ENCODE measurements at places on chromosomes 12 and 14.

DNA sequence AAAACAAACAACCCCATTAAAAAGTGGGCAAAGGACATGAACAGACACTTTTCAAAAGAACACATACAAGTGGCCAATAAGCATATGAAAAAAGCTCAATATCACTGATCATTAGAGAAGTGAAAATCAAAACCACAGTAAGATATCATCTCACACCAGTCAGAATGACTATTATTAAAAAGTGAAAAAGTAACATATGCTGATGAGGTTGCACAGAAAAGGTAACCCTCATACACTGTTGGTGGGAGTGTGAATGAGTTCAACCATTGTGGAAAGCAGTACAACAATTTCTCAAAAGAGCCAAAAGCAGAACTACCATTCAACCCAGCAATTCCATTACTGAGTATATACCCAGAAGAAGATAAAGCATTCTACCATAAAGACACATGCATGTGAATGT lies 18.2 kb downstream of the PDE6H start:
- no peak for DNase-seq

- peak; percentile 54 for DNase-seq
Observed at GRCh38 chr14:74882103-74882920, 596 bp downstream of the DLST start.

DNA sequence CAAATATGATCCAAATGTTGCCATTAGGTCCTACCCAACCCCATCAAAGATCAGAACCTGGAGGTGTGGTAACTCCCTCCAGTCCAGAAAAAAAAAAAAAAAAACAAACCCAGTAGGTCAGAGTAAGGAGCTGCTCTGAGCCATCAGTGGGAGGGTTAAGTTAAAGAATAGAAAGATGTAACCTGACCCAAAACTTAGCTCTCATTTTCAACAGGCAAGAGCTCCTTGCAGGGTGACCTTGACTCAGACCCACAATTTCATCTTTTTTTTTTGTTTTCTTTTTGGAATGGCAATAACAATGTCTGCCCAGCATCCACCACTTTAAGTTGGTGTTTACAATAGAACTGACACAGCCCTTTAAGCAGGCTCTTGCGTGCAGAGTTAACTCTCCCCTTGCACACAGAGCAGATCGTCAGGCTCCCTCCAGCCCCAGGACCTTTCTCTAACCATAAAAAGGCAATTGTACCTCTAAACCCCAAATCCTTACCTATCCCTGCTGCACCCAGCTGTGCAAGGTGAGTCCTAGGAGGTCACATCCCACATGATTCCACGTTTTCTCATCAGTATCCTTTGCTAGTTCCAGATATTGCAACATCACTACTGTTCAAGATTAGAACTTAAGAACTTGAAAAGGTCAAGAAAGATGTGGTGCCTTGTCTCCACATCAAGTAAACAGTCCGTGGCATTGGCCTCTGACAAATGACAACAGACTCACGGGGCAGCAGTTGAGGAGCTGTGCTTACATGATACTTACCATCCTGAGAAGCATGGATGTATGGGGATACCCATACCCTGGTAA lies 178.6 kb upstream of the EEA1 start:
- DNase-seq = peak; percentile 48

DNA sequence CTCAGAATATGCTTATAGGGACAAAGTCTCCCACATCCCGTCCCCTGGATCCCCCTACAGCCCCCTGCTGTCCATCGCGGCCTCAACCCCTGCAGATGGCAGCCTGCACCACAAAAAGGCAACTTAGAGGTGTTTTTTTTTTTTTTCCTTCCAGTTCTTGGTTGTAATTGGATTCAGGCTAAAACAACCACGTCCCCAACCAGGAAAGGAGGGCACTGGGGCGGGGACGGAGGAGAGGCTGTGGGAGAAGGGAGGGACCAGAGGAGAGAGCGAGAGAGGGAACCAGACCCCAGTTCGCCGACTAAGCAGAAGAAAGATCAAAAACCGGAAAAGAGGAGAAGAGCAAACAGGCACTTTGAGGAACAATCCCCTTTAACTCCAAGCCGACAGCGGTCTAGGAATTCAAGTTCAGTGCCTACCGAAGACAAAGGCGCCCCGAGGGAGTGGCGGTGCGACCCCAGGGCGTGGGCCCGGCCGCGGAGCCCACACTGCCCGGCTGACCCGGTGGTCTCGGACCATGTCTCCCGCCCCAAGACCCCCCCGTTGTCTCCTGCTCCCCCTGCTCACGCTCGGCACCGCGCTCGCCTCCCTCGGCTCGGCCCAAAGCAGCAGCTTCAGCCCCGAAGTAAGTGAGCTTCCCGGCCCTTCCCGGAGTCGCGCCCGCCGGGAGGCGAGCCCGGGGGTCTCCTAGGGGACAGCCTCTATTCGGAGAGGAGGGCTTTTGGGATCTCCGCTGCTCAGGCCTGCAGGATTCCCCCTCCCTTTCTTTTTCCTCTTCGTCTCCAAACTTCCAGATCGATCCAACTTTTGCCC lies at the start of gene MMP14:
Gene MMP14 (plus strand): TSS at position 285 of the 813 bp plus-strand sequence. CDS start 233 bp downstream, at position 518.
- peak; percentile 88 for DNase-seq

GRCh38 chr14:65986041-65986440 lies 500.1 kb upstream of the CCDC196 start:
- no peak for DNase-seq

- no peak for DNase-seq
Observed at GRCh38 chr14:92930737-92931602, 8.0 kb downstream of the CHGA start.

GRCh38 chr14:58150243-58150805 lies 1.7 kb downstream of the ARMH4 start:
- DNase-seq = no peak

DNA sequence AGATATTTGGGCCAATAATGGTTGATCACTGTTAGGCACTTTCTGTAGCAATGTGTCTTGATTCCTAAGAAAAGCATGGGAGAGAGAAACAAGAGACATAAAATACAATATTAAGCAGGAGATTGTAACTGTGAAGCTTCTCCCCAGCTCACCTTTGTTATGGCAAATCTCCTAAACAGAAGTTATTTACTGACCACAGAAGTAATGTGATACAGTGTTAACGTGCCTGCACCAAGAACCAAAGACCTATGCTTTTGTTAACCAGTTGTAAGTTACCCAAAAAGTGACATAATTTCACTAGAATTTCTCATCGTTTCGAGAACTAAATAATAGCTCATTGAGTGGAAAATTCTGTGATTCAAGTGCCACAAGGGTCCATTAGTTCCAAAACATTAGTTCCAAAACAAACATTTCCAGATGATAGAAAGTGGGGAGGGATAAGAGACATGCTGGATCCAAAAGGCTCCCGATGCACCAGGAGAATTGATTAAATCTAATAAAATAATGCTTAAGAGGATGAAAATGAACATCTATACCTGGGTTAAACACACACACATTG lies 14.3 kb downstream of the RERG start:
- no peak for DNase-seq

GRCh38 chr12:56299853-56300643 lies at the start of gene CS:
CS (minus strand) TSS chr12:56300330; CDS start chr12:56300201, 129 bp downstream.
- peak; percentile 98 for DNase-seq

DNA sequence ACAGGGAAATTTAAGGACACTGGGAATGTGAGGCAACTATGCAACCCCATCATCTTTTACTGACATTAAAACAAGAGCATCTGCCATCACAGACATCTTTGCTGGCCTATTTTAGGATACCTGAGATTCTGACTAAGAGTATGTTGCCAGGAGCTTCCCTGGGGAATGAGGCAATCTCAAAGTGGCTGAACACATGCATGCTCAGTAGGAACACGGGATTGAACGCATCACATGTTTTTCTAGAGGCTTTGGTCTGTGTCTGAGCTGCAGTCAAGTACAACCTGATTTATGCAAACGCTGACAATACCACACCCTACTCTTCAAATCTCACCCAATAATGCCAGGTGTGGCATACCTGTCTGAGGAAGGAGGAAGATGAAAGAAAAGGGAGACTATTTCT lies 416.5 kb downstream of the NELL2 start:
- DNase-seq = no peak

DNA sequence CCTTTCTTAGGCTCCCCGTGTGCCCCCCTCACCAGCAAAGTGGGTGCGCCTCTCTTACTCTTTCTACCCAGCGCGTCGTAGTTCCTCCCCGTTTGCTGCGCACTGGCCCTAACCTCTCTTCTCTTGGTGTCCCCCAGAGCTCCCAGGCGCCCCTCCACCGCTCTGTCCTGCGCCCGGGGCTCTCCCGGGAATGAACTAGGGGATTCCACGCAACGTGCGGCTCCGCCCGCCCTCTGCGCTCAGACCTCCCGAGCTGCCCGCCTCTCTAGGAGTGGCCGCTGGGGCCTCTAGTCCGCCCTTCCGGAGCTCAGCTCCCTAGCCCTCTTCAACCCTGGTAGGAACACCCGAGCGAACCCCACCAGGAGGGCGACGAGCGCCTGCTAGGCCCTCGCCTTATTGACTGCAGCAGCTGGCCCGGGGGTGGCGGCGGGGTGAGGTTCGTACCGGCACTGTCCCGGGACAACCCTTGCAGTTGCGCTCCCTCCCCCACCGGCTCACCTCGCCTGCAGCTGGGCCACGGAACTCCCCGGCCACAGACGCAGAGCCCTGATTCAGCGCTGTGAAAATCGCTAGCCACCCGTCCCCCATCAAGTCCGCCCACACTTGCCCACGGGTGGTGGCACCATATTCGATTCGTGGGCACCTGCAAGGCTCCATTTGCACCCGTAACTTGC lies 1.3 kb downstream of the TMEM233 start:
- DNase-seq = no peak

DNA sequence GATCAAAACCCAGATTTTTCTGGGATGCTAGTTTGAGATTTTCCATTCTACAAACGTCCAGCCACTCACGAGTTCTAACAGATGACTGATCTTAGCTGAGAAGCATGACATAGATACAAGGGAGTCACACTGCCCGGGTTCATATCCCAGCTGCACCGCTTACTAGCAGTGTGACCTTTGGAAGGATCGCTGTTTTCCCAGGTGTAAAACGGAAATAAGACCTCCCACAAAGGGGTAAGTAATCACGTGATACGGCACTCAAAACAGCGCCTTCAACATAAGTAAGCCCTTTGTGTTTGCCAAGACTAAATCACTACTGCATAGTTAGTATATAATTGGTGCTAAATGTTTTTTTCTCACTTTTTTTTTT lies 624 bp upstream of the PWP1 start:
- peak; percentile 15 for DNase-seq

- no peak for DNase-seq
Observed at GRCh38 chr12:113983777-113984448, 17.8 kb upstream of the RBM19 start.

GRCh38 chr12:121279507-121279915 lies 17.0 kb downstream of the CAMKK2 start:
- no peak for DNase-seq

DNA sequence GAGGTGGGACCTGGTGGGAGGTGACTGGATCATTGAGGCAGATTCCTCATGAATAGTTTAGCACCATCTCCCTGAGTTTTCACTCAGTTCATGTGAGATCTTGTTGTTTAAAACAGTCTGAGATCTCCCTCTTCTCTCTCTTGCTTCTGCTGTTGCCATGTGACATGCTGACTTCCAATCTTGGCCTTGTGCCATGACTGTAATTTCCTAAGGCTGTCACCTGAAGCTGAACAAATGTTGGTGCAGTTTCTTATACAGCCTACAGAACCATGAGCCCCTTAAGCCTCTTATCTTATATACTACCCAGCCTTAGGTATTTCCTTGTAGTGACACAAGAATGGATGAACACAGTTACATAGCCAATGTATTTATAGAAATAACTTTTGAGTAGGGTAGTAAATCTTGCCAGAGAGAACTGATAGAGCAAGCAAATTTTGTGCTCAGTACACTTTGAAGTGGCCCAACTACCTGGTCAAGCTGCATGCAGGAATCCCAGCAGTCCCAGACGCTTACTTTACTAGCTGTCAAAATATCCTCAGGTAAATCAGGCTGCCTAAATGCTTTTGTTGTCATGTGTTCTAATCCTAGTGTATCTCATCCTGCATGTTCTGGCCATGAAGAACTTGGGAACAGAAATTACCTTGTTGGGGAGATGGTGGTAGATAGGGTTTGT lies 445.6 kb upstream of the MIS18BP1 start:
- DNase-seq = no peak

DNA sequence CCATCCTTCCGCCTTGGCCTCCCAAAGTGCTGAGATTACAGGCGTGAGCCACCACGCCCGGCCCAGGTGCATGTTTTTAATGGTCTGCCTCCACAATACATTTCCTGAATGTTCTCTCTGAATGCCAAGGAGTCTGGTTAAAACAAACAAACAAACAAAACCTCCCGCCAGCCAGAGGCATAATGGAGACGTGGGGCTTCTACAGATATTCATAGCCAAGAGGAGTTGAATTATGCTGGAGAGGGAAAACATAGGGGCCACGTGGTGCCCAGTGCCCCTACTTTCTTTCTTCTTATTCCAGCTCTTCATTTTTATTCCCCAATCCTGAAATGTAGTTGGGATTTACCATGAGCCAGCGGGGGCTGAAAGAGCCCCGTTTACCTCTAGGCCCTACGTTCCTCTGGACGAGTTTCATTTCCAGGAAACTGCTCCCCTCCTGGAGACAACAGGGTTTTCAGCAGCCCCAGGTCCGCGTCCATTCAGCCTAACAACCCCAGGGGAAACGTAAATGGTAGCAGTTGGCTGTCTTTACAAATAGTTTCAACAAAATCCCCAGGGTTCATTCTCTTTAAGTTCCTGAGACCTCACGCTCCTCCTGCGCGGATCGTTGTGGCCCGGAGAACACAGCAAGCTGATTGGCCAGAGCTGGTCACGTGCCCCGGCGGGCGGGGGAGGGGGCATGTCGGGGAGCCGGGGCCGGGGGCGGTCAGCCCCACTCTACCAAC lies 108.5 kb upstream of the ESRRB start:
- peak; percentile 48 for DNase-seq

DNA sequence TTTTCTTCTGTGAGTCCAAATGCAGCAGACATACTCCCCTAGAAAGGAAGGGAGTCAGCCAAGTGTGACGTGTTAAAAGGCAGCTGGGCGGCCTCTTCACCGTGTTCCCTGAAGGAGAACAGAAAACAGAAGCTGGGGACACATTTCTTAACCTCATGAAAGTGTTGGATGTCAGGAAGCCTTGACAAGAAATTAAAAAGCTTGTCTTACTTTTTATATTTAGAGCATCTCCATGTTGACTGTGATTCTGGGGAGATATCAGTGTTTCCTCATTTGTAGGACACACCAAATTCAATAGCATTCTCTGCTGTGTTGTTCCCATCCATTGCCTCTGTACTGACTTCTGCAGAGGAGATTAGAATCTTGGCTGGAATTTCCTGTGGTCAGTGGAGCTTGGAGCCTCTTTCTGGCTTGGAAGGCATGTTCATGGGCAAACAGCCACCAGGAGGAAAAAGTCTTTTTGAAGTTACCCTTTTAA lies 93.7 kb downstream of the RMST start:
- no peak for DNase-seq

DNA sequence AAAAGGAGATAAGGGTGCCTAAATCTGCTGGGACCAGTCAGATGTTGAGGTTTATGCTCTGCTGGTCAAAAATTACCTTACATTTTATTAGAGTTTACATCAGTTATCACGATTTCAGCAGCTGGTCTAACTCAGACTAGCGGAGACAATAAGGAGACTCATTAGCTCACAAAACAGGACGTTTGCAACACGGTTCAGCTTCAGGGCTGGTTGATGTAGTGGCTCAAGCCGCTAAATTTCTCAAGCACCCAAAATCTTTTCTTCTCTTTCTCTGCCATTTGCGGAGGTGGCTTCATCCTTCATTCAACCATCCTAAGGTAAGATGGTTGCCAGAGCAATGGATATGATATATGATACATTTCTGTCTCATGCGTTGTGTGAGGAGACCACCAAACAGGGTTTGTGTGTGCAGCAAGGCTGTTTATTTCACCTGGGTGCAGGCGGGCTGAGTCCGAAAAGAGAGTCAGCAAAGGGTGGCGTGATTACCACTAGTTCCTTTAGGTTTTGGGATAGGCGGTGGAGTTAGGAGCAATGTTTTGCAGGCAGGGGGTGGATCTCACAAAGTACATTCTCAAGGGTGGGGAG lies 30.3 kb upstream of the CLIP1 start:
- no peak for DNase-seq

All from HCEC 1CT (cell line).